ENCODE measurements at places on chromosomes 16 and 17.

- no peak for DNase-seq
These were observed 76.6 kb downstream of the TBC1D16 start for GRCh38 chr17:79959042-79959441.

DNA sequence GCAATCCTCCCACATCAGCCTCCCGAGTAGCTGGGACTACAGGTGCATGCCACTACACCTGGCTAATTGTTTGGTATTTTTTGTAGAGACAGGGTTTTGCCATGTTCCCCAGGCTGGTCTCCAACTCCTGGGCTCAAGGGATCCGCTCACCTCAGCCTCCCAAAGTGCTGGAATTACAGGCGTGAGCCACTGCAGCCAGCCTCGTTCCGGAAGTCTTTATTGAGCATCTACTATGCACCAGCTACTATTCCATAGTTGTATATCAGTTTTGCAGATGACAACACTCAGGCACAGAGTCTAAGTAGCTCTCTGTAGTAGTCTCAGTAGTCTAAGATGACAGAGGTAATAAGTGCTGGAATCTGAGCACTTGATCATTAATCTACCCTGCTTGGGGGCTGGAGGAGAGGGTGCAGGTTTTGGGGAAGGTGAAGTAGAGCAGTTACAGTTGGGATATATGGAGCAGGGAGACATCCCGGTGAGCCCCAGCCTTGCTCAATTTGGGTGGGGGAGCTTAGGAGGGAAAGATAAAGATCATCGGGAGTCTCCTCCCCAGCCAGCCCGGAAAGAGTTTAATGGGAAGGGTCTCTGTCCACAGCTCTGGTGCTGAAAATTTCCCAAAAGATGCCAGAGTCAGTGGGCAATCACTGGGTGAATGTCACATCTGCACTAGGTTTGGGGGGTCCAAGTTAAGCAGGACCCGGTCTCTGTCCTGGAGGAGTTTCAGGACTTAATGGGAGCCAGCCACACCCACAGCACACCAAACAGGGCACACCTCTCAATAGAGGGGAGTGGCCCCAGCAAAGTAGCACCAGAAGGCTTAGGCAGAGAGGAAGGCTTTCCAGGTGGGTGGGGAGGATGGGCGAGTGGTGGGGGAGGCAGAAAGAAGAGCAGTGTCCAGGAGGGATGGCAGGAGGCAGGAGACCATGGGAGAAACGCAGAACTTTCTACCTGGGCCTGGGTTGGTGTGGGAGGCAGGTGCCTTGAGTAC lies 1.7 kb downstream of the OTOP3 start:
- DNase-seq = no peak

- DNase-seq = no peak
These were observed 11.0 kb downstream of the AMFR start for GRCh38 chr16:56414366-56414765.

DNA sequence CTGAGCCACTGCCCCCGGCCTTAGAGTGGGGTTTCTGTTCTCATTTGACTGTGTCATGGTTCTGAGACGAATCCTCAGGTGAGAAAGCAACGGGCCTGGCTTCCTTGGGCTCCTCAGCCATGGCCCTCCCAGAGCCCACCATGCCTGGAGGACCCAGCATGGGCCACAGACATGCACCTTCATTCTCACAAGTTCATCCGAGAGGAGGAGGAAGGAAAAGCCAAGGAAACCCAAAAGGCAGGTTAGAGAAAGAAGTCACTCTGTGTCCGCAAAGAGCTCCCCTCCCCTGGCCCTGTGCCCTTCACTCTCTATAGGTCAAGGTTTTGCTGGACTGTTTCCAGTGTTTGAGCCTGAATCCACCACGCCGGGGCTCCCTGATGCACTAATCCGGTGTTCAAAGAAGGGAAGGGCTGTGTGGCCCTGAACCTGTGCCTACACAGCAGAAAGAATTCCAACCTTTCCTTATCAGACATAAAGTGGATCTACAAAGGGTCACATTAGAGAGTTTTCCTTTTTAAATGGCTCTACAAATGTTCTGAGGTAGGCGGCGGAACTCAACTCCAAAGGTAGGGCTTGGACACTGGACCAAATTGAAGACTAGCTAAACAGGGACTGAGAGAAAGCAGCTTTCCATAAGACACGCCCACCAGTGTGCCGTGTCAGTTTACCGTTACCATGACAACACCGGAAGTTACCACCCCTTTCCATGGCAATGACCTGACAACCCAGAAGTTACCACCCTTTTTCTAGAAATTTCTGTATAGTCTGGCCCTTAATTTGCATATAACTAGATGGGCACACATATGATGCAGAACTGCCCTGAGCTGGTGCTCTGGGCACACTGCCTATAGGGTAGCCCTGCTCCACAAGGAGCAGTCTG lies 15.9 kb upstream of the PECAM1 start:
- DNase-seq = no peak

DNA sequence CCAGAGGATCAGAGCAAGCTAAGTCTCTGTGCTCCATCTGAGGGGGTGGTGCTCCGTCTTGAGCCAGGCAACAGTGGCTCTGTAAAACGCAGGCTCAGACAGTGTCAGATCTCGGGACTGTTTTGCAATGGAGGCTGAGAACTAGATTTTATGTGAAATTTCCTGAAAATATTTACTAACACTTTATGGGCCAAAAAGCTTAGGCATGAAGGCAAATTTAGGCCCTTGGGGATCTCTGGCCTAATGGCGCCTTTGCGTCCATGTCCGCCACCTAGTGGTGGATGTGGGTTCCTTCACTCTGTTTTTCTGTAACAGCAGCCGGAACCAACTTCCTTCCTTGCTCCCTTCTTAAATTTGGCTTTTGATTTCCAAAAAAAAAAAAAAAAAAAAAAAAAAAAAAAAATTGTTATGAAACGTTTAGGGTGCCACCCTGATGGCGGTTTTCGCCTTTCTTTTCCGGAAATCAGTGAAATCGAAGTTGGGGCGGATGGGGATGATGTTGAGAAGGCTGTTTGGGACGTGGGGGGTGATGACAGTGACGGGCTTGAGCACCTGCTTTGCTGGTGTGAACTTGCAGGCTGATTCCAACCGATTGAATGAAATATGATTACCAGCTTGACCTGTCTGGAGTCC lies 14.0 kb upstream of the ELAC2 start:
- peak; percentile 12 for DNase-seq

DNA sequence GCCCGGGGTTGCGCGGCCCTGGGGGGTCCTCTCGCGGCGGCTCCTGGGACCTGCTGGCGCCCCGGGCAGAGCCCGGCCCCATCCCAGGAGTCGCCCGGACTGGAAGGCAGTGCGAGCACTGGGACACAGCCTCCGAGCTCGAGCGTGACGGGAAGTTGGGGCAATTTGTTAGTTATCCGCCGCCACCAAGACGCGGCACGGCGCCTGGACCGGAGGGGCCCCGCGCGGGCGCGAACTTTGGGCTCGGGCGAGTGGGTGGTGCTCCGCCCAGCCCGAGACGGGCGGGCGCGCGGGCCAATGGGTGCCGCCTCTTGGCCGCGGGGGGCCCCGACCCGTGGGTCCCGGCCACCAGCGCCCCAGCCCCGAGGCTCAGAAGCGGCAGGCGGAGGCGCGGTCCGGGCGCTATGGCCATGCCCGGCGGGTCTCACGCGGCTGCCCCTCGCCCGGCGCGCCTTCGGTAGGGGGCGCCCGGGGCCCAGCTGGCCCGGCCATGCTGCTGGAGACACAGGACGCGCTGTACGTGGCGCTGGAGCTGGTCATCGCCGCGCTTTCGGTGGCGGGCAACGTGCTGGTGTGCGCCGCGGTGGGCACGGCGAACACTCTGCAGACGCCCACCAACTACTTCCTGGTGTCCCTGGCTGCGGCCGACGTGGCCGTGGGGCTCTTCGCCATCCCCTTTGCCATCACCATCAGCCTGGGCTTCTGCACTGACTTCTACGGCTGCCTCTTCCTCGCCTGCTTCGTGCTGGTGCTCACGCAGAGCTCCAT lies at the start of gene ADORA2B:
ADORA2B (plus strand) TSS at position 372 of the 768 bp plus-strand sequence; CDS start at position 491, 119 bp downstream.
- DNase-seq = peak; percentile 71

GRCh38 chr17:11589716-11590115 lies 8.6 kb upstream of the DNAH9 start:
- DNase-seq = no peak

DNA sequence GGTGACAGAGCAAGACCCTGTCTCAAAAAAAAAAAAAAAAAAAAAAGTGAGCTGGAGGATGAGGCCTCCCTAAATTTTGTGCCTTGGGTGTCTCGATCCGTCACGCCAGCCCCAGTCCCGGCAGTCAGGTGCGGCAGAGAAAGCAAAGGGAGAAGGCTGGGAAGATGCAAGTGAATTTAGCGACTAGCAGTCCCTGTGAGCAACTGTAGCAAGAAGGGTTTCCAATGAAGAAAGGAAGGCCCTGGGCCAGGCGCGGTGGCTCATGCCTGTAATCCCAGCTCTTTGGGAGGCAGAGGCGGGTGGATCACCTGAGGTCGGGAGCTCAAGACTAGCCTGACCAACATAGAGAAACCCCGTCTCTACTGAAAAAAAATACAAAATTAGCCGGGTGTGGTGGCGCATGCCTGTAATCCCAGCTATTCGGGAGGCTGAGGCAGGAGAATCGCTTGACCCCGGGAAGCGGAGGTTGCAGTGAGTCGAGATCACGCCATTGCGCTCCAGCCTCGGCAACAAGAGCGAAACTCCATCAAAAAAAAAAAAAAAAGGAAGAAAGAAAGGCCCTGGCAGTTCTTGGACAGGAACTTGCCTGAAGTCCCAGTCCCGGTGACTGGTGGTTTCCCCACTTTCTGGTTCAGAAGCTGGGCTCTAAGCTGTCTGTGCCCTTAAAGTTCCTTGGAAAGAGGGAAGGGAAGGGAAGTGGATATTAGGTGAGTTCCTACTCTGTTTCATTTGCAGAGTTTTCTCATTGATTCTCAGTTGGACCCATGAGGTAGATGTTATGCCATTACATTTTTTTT lies 1.8 kb upstream of the QPRT start:
- DNase-seq = no peak

DNA sequence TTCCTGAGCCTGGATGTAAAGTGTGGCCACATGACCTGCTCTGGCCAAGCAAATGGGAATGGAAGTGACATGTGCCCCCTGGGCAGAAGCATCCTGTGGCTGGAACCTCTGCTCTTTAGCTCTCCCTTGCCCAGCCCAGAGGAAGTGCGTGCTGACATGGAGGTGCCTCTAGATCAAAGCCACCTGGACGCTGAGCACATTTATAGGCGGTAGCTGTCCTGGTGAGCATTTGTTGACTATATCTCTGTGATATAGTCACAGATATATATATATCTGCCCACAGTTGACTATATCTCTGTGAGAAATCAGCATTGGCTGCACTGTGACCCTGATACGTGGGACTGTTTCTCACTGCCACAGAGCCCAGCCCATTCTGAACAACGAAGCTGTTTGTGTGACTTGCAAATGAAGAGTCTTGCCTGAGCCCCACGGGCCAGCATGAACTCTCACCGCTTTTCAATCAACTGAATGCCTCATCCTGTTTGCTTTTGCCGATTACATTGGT lies 118.8 kb downstream of the C16orf95 start:
- no peak for DNase-seq

DNA sequence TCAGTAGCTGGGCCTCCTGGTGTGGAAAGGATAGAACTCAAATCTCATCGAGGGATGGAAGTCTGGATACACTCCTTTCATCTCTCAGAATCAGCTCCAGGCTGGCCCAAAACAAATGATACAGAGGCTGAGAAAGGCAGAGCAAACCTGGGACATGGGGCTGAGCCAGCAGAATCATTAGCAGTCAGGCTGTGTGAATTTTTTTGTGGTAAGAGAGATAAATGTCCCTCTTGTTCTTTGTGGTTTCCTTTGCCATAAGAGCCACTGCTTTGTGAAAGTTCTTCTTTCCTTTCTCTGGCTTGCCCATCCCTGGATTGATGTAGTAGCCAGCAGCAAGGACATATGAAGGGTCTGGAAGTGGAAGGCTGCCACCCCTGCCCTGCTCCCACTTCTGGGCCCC lies 146.2 kb downstream of the CDH13 start:
- no peak for DNase-seq

DNA sequence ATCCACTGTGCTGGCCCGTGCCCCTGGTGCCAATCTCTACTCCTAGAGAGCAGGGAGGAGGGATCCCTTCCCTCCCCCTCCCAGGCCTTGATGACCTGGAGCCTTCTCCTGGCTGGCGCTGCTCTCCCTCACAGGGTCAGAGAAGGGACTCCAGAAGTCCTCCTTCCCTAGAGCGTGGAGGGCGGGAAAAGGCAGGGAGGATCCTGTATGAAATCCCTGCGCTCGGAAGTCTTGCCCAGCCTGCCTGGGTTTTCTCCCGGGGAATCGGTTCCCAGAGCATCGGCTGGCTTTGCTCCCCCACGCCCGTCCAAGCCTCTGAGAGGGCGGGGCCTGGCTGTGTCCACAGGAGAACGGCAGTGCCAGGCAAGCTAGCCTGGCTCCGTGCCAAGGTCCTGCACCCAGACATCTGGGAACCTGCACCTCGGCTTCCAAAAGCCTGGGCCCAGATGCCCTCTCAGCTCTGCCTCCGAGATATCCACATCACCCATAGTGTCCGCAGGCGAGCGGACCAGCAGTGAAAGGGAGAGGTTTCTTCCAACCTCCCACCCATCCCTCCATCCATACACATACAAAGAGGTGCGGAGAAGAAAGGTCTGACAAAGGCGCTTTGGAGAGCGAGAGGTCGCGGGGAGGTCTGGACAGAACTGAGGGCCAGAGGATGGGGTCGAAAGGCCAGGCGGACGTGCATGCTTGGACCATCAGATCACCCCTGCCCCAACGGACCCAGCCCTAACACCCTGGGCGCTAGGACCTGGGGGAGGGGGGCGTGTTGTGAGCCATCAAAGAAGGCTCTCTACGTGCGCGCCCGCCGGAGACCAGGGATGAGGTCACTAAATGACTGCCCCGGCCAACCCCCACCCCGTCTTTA lies 1.1 kb downstream of the MPP2 start:
- DNase-seq = peak; percentile 34

GRCh38 chr17:58960068-58960467 lies 146.6 kb downstream of the TRIM37 start:
- DNase-seq = peak; percentile 47

- DNase-seq = no peak
These were observed 3.4 kb downstream of the RAPGEFL1 start for GRCh38 chr17:40180694-40181093.

- no peak for DNase-seq
These were observed 1689.3 kb downstream of the TP53TG3F start for GRCh38 chr16:35148748-35149147.

GRCh38 chr16:85521552-85522307 lies 91.4 kb upstream of the GSE1 start:
- no peak for DNase-seq

GRCh38 chr17:80611816-80612215 lies 67.2 kb downstream of the RPTOR start:
- no peak for DNase-seq
